NK-92 treated with Interleukin-12 subunit alpha and Interleukin-12 subunit beta, amount 100 ng/mL, for 24 hours (cell line): ENCODE measurements at places on chromosomes 5 and 9.

GRCh38 chr5:61283471-61283870 lies 48.6 kb upstream of the ZSWIM6 start:
- no peak for DNase-seq

DNA sequence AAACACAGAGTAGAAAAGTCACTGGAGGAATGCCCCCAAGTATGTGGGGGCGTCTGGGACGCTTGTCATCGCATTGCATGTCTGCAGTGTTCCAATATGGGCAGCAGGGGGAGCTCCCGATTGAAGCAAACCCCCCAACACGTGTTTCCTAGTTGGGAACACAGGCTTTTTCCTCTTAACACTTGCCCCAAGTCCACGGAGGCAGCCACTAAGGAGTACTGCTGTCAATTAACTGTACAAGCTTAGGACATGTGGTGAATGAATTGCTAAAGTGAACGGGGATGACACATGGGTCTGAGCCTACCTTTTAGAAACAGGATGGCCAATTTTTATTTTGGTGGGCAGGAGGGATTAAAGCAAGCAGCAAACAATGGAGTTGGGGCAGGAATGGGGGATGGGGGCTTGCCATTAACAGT lies 2.2 kb downstream of the GABRB2 start:
- peak; percentile 12 for DNase-seq

DNA sequence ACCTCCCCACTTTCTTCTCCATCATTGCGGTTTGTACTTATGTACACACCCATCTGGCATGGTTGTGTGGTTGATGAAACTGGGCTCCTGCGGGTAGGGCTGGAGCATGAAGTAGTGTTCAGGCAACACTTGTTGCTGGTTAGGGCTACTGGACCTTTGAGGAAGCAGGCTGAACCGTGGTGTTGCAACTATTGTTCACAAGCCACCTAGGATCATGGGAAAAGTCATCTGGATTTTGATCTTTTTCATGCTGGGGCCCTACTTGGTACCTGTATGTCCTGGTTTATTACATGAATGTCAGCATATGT lies 40.1 kb upstream of the TIFAB start:
- no peak for DNase-seq

DNA sequence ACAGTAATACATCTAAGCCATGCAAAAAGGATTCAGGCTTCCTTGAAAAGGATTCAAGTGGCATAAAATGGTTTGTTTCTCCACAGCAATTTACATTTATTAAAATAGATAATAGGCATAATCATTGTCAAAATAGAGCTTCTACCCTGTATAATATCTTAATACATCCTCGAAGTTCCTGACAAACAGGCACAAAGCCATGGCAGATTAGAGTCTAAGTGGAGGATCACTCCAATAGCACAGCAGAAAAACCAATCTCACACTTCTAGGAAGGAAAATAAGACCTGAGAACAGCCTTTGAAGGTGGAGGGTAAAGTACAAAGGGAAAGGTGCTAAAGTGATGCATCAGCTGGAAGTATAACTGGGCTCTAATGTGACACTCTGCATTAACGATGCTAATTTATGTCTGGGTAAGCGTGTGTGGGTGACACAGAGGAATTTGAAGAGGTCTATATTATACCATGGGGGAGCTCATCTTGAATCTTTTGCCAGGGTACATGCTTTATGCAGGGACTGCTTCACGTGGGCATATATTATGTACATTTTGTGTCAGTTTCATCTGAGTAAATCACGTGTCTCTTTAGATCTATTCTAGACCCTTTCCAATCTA lies 28.8 kb downstream of the PPP2R2B start:
- DNase-seq: no peak

DNA sequence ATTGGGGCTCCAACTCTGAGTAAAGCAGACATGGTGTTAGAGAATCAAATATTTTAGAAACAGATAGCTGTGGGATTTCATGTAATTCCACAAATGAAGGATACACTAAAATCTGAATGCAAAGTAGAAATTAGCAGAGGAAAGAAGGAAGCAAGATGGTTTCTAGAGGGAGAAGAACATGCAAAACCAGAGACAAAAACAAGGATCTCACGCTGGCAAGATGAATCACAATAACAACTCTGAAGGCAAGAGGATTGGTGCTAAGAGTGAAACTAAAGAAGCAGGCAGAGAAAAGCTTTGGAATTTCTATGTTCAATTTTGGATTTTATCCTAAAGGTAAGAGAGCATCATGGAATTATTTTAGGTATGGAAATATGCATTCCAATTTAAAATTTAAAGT lies 857.2 kb upstream of the COX7C start:
- DNase-seq: no peak

DNA sequence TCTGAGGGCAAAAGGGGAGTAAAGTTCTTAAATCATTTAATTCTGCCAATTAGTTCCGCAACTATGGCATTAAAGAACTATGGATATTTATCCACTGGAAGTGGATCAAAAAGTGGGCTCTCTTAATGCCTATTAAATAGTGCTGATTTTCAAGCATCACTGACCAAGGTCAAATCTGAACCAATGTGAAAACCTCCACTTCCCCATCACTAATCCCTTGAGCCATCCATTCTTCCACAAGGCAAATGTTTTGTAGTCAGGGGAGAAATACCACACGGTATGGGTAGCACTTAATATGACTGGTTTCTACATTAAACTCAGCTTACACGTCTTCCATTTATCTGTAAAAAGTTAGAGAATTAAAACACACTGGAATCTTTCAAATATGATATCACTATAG lies 57.6 kb downstream of the MLLT3 start:
- DNase-seq: no peak

DNA sequence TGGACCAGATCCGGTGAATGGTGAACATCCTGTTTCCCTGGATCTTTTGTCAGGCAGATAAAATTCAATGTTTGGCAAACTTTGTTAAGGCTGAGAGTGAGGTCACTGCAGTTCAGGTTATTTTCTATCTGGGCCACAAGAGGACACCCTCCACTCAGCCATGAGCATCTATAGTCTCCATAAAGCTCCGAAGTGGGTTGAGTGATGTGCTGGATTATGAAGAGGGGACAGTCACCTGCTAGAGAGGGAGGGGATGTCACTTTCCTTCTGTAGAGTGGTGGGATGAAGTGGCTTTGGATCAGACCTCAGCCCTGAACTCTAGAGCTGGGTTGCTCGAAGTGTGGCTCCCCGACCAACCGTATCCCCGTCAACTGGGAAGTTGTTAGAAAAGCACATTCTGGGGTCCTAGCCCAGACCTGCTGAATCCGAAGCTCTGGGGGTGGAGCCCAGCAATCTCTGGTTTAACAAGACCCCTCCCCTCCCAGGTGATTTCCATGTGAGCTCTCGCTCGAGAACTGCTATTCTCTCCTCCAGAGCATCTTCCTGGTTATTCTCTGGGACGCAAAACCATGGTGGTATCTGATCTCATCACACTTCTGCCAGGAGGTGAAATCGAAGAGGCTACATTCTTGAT lies 31.8 kb upstream of the FGF1 start:
- DNase-seq: no peak

- no peak for DNase-seq
Observed at GRCh38 chr5:159133041-159133741, 33.5 kb upstream of the EBF1 start.

GRCh38 chr5:163809473-163809872 lies 304.1 kb downstream of the MAT2B start:
- no peak for DNase-seq

- DNase-seq: peak; percentile 29
Observed at GRCh38 chr5:54881286-54882005, 103.9 kb downstream of the ESM1 start.

- peak; percentile 84 for DNase-seq
Observed at GRCh38 chr5:1312993-1313833, 18.3 kb upstream of the TERT start.

DNA sequence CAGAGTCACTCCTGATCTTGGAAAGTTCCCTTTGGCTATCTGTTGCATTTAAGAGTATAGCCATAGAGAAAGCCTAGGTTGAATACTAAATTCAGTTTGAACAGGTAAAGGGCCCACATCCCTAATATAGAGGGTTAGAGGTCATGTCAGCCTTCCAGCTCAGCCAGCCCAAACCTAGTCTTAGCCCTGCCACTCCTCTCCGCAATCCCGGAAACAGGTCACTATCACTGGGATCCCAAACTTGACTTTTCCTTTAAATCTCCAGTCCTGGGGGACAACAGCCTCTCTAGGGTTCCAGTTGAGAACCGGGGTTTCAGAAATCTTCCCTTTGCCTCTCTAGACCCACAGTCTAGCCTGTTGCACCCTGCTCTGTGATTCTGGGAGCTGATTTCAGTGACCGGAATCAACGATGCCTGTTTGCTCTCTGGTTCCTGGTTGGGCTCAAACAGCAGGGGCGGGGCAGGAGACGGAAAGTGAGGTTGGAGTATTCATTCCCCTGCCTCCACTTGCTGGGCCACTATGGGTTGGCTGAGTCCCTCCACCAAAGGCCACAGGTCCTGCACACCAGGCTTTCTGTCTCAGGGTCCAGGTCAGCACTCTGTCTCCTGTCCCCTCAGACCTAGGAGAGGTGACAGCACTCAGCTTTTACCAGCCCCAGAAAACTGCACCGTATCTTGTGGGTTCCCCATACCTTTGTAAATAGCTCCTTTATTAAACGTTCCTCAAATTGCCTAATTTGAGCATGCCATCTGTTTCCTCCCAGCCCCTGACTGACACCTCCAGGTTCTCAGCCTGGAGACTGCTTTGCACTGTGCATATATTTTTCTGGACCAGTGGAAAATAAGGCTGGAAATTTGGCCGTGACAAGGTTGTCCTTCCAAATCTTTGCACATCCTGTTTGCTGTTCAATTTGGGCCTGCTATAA lies 23.8 kb upstream of the CPEB4 start:
- no peak for DNase-seq
